ENCODE measurements at places on chromosomes 6 and 20.

GRCh38 chr20:61934716-61935530, 130.8 kb downstream of the TAF4 start:
- H3K4me3 ChIP-seq, result no peak overlapping the region
- no peaks in the 10 kb centered on the region for H3K27me3 ChIP-seq
- 0 out of 2 replicates have a peak, but pooled peaks cover 2% of the 10 kb centered on the region for H3K36me3 ChIP-seq
- peak; percentile 14 for DNase-seq
- peak overlapping the region; percentile 42 for H3K27ac ChIP-seq

DNA sequence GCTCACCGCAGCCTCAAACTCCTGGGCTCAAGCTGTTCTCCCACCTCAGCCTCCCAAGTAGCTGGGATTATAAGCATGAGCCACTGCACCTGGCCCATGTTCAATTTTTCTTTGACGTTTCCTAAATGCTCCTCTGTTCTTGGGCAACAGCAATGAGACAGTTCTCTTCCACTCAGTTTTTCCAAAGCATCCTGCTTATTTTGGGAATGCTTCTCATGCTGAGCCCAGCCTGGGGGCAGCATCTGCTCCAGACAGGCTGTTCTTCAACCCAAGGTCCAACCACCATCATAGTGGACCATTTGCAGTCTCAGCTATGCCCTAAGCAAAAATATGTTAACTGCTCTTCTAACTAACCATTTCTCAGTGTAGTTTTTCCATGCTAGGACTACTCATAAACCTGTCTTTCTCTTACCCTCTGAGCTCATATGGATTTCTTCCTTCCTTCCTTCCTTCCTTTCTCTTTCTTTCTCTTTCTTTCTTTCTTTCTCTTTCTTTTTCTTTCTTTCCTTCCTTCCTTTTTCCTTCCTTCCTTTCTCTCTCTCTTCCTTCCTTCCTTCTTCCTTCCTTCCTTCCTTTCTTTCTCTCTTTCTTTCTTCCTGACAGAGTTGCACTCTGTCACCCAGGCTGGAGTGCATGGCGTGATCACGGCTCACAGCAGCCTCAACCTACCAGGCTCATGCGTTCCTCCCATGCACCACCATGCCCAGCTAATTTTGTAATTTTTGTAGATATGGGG, 48.4 kb downstream of the GCNT2 start:
- peak overlapping the region; percentile 33 for H3K27ac ChIP-seq
- peaks cover 40% of the 10 kb centered on the region for H3K36me3 ChIP-seq
- DNase-seq, result no peak
- H3K4me3 ChIP-seq, result no peak overlapping the region
- H3K4me1 ChIP-seq, result peaks cover 74% of the 10 kb centered on the region
- H3K27me3 ChIP-seq, result no peaks in the 10 kb centered on the region

GRCh38 chr6:156867121-156867520, 89.9 kb downstream of the ARID1B start:
- peak overlapping the region; percentile 31 for H3K27ac ChIP-seq
- no peak for DNase-seq
- peaks cover 89% of the 10 kb centered on the region for H3K4me1 ChIP-seq
- no peaks in the 10 kb centered on the region for H3K27me3 ChIP-seq
- no peaks in the 10 kb centered on the region for H3K36me3 ChIP-seq

GRCh38 chr20:18092890-18093289, 35.2 kb upstream of the OVOL2 start:
- H3K36me3 ChIP-seq, result no peaks in the 10 kb centered on the region
- H3K27me3 ChIP-seq, result peaks cover 4% of the 10 kb centered on the region
- H3K27ac ChIP-seq, result no peak overlapping the region
- no peak overlapping the region for H3K4me3 ChIP-seq
- no peak for DNase-seq
- H3K4me1 ChIP-seq, result peaks cover 2% of the 10 kb centered on the region

DNA sequence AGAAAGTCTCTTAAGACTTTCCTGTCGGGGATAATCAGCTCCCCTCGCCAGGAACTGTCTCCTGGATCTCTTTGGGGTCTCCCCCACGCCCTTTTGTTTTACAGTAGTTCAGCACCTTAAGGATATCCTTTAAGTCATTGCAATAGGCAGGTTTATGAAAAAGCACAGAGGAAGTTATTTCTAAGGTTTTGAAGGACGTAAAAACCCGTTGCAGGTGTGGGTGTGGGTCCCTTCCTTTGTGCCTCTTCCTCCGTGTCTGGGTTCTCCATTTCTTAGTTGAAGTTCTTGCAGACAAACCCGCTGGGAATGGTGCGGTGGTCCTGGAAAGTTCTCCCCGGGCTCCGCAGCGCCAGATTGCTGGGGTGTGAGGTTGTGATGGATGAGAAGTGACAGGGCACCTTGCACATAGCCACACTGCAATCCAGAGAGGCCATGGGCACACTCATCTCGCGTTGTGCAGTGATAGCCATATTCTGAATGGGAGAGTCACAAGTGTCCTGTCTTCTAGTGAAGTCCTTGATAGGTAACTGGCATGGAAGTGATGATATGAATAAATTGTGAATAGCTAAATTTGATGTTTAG, 65.2 kb downstream of the GTF2H5 start:
- H3K27me3 ChIP-seq, result peaks cover 22% of the 10 kb centered on the region
- no peak for DNase-seq
- H3K4me1 ChIP-seq, result peaks cover 22% of the 10 kb centered on the region
- H3K36me3 ChIP-seq, result peaks cover 10% of the 10 kb centered on the region
- H3K27ac ChIP-seq, result no peak overlapping the region

DNA sequence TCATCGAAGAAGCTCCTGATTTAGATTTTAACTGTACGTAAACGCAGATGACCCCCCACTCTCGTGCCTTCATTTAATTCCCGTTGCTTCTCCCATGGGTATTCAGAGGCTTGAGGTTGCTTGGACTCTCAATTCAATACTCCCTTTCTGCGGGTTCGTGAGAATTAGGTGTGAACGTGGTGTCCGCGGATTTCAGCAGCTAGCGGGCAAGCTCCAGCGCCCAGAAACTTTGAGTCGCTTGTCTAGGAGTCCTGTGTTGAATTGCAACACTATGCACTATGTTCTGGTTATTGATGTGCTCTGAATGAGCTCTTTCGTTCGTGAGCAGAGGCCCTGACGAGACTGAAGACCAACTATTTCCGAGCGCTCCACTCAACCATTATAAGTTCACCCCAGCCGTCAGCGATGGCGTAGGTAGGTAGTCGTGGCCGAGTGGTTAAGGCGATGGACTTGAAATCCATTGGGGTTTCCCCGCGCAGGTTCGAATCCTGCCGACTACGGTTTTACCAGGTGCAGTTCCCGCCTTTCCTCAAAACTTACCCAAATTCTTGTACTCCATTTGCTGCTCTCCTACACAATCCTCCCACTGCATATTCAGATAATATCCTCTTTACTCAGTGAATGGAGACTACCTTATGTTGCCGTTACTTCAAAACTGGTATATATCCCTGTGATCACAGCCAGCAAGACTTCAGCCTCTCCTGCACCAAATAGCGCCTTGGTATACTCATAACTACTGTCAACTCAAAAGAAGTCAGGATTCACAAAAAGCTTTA, 72.6 kb upstream of the ZNF184 start:
- H3K36me3 ChIP-seq, result no peaks in the 10 kb centered on the region
- H3K27ac ChIP-seq, result peak overlapping the region; percentile 34
- peak; percentile 92 for DNase-seq
- peak overlapping the region; percentile 96 for H3K4me3 ChIP-seq
- H3K4me1 ChIP-seq, result peaks cover 24% of the 10 kb centered on the region
- H3K27me3 ChIP-seq, result peaks cover 30% of the 10 kb centered on the region

GRCh38 chr6:2959909-2960719, 11.3 kb downstream of the SERPINB6 start:
- H3K4me1 ChIP-seq, result peaks cover 47% of the 10 kb centered on the region
- H3K36me3 ChIP-seq, result 0 out of 2 replicates have a peak, but pooled peaks cover 2% of the 10 kb centered on the region
- no peaks in the 10 kb centered on the region for H3K27me3 ChIP-seq
- peak overlapping the region; percentile 68 for H3K27ac ChIP-seq

DNA sequence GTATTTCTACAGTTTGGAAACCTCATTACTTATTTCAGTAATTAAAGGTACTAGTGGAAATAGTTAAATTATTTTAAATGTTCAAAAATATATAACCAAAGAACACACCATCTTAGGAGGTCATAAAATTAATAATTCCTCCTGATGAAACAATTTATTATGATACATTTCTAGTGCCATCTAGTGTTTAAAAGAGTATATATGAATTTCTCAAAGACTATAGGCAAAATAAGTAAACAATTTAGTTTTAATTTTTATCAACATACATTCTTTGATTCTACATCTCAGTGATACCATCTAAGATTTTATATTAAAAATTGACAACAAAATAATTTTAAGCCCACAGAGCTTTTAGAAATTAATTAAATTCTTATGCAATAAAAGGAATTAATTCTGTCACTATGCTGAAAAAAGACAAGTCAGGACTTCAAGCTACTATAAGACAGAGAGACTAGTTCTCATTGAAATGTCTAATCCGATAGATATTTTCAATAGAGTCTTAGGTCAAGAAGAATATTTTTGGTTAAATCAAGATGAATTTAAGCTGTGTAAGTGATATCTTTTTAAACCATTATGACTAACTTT, 107.8 kb upstream of the RNF217 start:
- H3K27me3 ChIP-seq, result no peaks in the 10 kb centered on the region
- H3K36me3 ChIP-seq, result no peaks in the 10 kb centered on the region
- H3K4me1 ChIP-seq, result peaks cover 5% of the 10 kb centered on the region
- H3K27ac ChIP-seq, result no peak overlapping the region
- DNase-seq, result no peak

DNA sequence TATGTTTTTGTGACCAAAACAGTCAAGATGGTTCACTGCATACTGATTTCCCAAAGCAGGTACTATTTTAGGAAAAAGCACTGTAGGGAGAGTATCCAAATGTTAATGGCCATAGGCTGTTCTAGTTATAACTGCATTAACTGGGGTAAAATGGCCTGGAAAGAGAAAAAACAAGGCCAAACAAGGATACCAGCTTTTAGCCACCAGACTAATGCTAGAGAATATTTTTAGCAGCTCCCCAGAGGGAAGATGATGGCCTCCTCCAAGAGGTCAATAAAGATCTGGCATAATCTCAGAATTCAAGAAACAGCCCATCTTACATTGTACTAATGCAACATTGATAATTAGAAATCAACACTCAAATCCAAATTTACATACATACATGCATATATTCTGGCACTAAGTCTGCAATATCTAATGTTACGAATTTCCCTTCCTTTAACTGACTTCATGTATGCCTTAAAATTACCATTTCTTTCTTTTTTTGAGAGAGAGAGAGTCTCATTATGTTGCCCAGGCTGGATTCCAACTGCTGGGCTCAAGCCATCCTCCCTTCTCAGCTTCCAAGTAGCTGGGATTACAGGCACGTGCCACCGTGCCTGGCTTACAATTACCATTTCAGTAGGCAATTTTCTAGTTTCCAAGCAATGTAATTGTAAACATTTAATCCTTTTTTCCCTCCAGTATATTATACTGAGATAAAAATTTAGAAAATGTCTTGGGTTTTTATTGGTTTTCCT, 9.3 kb downstream of the COX7A2 start:
- no peaks in the 10 kb centered on the region for H3K27me3 ChIP-seq
- peaks cover 46% of the 10 kb centered on the region for H3K4me1 ChIP-seq
- H3K27ac ChIP-seq, result no peak overlapping the region
- H3K36me3 ChIP-seq, result peaks cover 16% of the 10 kb centered on the region
- no peak overlapping the region for H3K4me3 ChIP-seq
- no peak for DNase-seq

GRCh38 chr6:37928217-37928616, 108.7 kb downstream of the ZFAND3 start:
- no peak overlapping the region for H3K4me3 ChIP-seq
- no peaks in the 10 kb centered on the region for H3K27me3 ChIP-seq
- H3K4me1 ChIP-seq, result peaks cover 54% of the 10 kb centered on the region
- no peak for DNase-seq

- H3K4me3 ChIP-seq, result no peak overlapping the region
- H3K27me3 ChIP-seq, result no peaks in the 10 kb centered on the region
- DNase-seq, result no peak
- no peaks in the 10 kb centered on the region for H3K4me1 ChIP-seq
Measured at GRCh38 chr6:81933089-81933488, 180.6 kb upstream of the TENT5A start.

DNA sequence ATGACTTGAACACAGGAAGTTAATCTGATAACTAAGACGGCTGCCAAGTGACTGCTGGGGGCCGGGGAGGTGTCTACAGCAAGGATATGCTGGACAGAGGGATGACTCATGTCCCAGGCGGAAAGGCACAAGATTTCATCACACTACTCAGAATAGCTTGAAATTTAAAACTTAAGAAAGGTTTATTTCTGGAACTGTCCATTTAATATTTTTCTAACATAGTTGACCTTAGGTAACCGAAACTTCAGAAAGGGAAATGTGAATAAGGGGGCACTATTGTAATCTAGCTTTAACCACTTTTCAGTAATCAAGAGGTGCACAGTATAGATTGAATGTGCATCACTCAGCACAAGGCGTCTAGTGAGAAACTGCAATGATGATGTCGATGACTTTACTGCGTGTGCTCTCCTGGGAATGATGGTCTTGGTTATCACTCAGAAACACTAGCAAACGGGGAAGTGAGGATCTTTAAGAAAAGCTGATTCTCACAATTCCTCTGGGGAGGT, 171.5 kb downstream of the QKI start:
- H3K36me3 ChIP-seq, result peaks cover 7% of the 10 kb centered on the region
- DNase-seq, result no peak
- H3K27me3 ChIP-seq, result no peaks in the 10 kb centered on the region

- no peaks in the 10 kb centered on the region for H3K36me3 ChIP-seq
- H3K4me1 ChIP-seq, result peaks cover 30% of the 10 kb centered on the region
Measured at GRCh38 chr20:24993337-24994185, 1.0 kb upstream of the APMAP start.

DNA sequence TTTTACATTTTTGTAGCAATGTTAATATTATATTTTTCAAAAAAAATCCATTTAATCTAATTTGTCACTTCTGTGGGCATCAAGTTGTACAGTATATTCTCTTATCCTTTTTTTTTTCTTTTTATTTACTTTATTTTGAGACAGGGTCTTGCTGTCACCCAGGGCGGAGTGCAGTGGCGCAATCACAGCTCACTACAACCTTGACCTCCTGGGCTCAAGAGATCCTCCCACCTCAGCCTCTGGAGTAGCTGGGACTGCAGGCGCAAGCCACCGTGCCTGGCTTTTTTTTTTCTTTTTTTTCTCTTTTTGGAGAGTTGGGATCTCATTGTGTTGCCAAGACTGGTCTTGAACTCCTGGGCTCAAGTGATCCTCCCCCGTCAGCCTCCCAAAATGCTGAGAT, 14.4 kb upstream of the BEND6 start:
- H3K4me3 ChIP-seq, result no peak overlapping the region
- H3K4me1 ChIP-seq, result no peaks in the 10 kb centered on the region
- no peak overlapping the region for H3K27ac ChIP-seq
- no peaks in the 10 kb centered on the region for H3K27me3 ChIP-seq

GRCh38 chr6:90941885-90942284, 355.0 kb upstream of the MAP3K7 start:
- H3K4me1 ChIP-seq, result peaks cover 41% of the 10 kb centered on the region
- no peak overlapping the region for H3K27ac ChIP-seq
- peaks cover 27% of the 10 kb centered on the region for H3K27me3 ChIP-seq

Data from WTC11 (cell line).